ENCODE measurements at places on chromosomes 13 and 19.

- DNase-seq = no peak
Measured at GRCh38 chr19:32976223-32976805, 4.3 kb downstream of the FAAP24 start.

GRCh38 chr13:94192431-94192975 is 287.0 kb downstream of the DCT start:
- DNase-seq = no peak

GRCh38 chr13:35718084-35718483 is 241.6 kb upstream of the MAB21L1 start:
- no peak for DNase-seq

DNA sequence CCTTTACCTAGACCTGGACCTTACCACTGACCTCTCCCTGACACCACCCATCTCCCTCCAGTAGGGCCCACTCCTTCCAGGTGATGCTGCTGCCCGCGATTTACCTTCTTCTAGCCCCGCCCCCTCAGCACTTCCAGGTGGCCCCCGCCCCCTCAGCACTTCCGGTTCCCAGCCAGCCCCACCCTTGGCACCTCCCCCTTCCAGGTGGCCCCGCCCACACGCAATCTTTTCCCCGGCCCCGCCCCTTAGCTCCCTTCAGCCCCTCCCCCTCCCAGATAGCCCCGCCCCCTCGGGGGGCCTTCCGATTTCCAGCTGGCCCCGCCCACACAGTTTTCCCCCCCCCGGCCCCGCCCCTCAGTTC is 586 bp downstream of the LIG1 start:
- DNase-seq = no peak

- no peak for DNase-seq
Measured at GRCh38 chr19:44754750-44755080, 6.2 kb downstream of the BCL3 start.

DNA sequence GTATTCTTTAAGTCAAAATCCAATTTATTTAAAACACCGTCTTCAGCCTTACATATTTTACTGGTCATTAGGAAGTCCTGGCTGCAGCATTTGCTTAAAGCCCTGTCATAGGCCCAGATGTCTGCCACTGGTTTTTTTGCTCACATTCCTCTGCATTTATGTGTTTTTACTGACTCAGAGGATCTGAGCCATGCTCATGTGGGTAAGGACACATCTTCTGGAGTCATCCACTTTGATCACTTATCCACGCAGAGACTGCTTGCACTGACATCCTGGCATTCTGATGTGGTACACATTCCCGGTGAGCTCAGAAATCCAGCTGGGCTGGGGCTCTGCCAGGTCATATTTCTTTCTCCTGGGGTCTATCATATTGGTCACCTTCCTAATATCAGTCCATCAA is 531.7 kb upstream of the ARGLU1 start:
- peak; percentile 28 for DNase-seq

- no peak for DNase-seq
Measured at GRCh38 chr19:40244579-40245317, 18.3 kb upstream of the CCNP start.

- no peak for DNase-seq
Measured at GRCh38 chr13:26882731-26883130, 122.1 kb upstream of the GPR12 start.

DNA sequence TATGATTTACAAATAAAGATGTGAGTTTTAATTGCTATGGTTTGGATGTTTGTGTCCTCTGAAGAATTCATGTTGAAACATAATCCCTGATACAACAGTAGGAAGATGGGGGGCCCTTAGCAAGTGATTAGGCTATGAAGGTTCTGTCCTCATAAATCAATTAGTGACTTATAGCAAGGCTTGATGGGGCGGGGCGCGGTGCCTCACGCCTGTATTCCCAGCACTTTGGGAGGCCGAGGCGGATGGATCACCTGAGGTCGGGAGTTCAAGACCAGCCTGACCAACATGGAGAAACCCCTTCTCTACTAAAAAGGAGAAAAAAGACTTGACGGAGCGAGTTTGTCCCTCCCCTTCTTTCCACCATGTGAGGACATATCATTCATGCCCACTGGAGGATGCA is 2486.5 kb upstream of the PCDH20 start:
- no peak for DNase-seq

GRCh38 chr13:59979589-59979988 is 184.1 kb downstream of the DIAPH3 start:
- no peak for DNase-seq
